ENCODE measurements at places on chromosomes 1 and 21. TPM values are rescaled to one million over a fixed set of nuclear protein-coding genes. Genes with fewer than 3 reads are reported as not detected.

Gene GUCA2B
- not detected for total RNA-seq

Gene LRRC3
- 2.6 TPM for total RNA-seq

Gene KRTAP12-2
- total RNA-seq, result not detected

DNA sequence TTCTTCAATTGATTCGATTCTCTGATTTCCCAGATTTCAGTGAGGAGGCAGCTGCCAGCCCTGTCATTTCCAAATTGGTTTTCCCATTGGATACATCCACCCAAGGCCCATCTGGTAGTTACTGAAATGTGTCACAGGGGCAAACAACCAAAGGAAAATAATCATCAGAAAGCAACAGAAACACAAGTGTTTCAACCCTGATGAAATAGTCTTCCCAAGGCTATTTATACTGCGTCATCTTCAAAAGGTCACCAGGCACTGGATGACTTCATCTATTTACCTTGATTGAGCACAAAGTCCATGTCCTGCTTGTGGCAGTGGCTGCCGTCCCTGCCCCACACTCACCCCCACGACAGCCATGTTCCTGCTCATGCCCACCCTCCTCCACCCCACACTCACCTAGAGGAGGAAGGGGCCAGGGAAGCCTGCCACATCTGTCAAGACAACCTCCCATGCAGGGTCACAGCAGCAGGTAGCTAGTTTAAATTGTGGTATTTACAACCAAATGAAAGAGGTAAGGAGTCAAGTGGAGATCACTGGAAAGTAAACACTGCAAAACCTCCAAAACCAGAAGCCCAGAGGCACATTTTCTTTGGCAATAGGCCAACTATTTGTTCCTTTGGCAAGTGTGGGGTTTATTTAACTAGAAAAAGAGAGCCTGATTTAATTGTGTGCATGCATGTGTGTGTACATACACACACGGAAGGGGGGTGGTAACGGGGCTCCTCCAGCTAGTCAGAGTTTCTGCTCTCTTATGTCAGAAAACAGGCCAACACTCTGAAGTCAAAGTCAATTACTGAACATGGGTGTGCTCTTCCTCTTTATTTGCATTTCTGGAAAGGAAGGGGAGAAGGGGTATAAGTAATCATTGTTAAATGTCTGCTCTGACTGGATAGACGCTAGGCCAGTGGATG lies 49.5 kb upstream of the RAB4A start:
- no peaks in the 10 kb centered on the region for H3K4me1 ChIP-seq
- no peaks in the 10 kb centered on the region for H3K36me3 ChIP-seq
- H3K27me3 ChIP-seq, result no peaks in the 10 kb centered on the region
- H3K27ac ChIP-seq, result no peak overlapping the region
- no peak overlapping the region for H3K4me3 ChIP-seq
- DNase-seq, result no peak

DNA sequence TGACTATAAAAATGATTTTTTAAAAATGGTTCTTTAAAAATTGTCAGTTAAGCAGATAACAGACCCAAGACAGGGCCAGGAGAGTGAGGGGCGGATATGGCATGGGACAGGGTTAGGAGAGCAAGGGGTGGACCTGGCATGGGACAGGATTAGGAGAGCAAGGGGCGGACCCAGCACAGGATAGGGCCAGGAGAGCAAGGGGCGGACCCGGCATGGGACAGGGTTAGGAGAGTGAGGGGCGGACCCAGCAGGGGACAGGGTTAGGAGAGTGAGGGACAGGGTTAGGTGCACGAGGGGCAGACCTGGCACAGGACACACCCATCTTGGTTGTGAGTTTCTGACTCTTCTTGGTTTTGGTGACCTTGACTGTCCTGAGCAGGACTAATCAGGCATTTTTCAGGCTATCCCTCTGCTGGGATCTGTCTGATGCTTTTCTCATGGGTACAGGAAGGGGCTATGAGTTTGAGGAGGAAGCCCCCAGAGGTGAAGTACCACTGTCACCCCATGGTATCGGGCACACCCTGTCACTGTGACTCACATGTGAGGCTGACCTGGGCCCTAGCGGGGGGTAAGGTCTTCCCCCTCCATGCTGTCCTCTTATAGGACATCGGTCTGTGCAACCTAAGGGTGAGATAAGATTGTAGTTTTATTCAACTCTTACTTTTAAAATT lies 159.0 kb upstream of the COL6A1 start:
- H3K27ac ChIP-seq, result no peak overlapping the region
- 0 out of 2 replicates have a peak, but pooled peaks cover 2% of the 10 kb centered on the region for H3K4me1 ChIP-seq
- H3K4me3 ChIP-seq, result no peak overlapping the region
- no peaks in the 10 kb centered on the region for H3K36me3 ChIP-seq
- peak; percentile 74 for DNase-seq
- no peaks in the 10 kb centered on the region for H3K27me3 ChIP-seq

- H3K36me3 ChIP-seq, result no peaks in the 10 kb centered on the region
- no peak overlapping the region for H3K27ac ChIP-seq
- H3K27me3 ChIP-seq, result no peaks in the 10 kb centered on the region
- no peaks in the 10 kb centered on the region for H3K4me1 ChIP-seq
- no peak overlapping the region for H3K4me3 ChIP-seq
- DNase-seq, result no peak
Observed at GRCh38 chr21:16082038-16082816, 352.4 kb downstream of the USP25 start.

- H3K4me3 ChIP-seq, result no peak overlapping the region
- H3K4me1 ChIP-seq, result no peaks in the 10 kb centered on the region
- no peaks in the 10 kb centered on the region for H3K36me3 ChIP-seq
- peaks cover under 1% of the 10 kb centered on the region for H3K27me3 ChIP-seq
- DNase-seq, result no peak
- no peak overlapping the region for H3K27ac ChIP-seq
Observed at GRCh38 chr1:3386205-3387002, 68.1 kb upstream of the ARHGEF16 start.

DNA sequence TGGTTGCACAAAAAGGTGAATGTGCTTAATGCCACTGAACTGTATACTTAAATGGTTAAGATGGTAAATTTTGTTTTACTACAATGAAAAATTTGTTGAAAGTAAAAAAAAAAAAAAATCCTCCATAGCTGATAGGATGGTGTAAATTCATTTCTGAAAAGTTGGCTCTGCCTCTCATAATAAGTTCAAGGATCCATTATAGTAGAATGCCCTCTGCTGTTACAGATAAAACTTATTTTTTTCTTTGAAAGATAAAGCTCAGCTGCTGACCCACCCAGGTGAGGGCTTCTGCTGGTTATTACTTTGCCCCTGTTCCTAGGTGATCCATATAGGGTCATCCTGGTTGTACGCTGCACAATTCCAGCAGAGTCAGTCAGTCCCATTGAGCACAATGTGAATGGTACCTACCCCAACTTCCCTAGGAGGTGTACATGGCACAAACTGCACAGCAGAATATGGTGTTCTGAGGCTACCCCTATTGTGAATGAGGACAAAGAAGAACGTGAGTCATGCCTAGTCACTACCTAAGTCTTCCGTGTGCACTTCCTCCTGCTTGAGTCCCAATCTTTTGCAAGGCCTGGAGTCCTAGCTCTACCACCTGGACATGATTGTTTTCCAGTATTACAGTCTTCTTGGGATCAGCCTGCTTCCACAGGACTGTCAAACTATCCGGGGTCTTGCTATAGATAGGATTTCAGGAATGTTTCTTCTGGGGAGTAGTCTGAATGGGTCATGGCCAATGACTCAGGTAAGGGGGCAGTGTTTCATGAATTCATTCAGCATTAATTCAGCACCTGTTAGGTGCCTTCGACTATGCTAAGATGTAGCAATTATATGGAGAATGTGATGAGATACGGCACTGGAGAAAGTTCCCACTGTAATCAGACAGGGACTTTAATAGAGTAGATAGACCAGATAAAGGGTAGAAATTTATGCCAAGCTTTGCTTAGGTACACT lies 20.8 kb upstream of the CD5L start:
- no peak overlapping the region for H3K27ac ChIP-seq
- no peaks in the 10 kb centered on the region for H3K27me3 ChIP-seq

All from H9 (cell line).